IPS-NIHi11 (cell line): ENCODE measurements at places on chromosomes 13 and 19.

DNA sequence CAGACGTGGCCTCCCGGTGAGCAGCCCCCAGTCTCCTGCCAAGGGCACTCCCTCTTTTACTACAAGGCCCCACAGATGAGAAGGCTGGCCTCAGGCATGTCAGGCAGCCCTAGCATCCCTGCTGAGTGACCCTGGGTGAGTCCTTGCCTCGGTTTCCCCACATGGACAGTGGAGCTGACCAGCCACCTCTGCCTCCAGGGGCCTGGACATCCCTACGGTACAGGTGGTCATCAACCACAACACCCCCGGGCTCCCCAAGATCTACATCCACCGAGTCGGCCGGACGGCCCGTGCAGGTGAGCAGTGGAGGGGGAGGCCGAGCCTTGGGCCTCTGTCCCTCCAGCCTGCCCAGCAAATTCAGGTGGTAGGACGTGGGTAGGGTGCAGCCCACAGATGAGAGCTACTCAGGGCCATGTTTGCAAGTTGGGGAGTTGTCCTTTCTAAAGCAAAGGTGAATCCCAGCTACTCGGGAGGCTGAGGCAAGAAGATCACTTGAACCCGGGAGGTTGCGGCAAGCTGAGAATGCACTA is 5.2 kb downstream of the DDX49 start:
- no peak for DNase-seq

DNA sequence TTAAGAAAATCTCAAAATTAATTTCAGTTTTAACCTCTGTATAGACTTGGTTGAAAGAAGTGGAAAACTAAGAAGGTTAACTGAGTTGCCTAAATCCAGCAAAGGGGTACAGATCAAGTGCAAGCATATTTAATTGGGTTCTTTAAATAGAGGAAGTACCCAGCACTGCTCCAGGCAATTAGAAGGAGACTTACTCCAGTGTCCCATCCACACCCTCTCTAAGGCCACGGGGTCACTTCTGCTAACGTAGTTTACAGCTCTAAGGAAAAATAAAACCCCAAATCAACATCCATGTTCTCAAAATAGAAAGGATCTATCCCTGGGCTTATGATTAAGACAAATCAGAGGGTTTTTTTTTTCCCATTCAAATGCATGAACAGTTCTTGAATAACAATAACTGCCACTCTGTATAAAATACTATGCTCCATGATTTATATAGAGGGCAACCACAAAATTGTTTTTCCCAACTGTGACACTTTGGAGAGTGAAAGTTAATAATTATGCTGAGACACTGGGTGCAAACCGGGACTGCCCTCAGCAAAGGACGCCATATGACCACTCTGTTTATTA is 4.6 kb downstream of the FRY start:
- DNase-seq: no peak

- peak; percentile 40 for DNase-seq
These were observed 109.2 kb downstream of the ESD start for GRCh38 chr13:46687810-46688209.

GRCh38 chr13:45479661-45480060 is 14.9 kb downstream of the COG3 start:
- no peak for DNase-seq

DNA sequence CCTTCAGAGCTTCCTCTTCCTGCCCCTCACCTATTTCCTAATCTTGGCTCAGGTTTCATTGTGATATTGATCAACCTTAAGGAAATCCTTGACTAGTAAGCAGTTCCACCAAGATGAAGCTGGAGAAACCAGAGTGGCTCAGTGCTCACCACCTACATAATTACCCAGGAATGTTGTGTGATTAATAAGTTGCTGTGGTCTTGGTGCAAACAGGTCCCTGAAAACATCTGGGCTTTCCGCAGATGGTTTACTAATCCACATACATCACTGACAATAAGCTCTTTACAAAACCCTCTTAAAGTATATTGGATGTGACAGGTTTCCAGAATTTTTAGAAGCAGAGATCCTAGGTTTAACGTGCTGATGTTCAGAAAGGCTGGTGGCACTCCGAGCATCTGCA is 8.6 kb upstream of the SERP2 start:
- DNase-seq: no peak

- no peak for DNase-seq
These were observed 211.6 kb downstream of the PCDH20 start for GRCh38 chr13:61204025-61204424.

DNA sequence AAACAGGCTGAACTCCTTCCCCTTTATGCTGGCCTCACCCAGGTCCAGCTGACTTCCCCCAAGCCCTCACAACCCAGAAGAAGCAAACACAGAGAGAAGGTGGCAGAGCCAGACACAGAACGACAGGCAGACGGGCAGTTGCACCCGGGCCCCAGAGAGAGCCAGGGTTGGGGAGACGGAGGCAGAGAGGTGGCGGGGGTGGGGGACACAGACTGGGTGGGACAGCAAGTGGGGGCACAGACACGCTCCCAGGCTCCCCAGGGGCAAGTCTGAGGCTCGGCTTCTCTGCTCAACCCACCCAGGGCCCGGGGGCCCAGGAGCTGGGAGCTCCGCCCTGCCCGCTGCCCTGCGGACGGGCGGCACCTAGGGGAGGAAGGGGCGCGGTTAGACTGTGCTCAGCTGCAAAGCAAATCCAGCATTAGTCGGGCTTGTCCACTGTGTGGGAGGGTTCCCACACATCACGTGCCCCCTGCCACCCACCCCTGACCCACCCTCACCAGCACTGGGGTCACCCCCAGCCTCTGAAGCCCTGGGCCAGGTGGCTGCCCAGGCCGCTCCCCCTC is 31.3 kb upstream of the ASF1B start:
- no peak for DNase-seq

DNA sequence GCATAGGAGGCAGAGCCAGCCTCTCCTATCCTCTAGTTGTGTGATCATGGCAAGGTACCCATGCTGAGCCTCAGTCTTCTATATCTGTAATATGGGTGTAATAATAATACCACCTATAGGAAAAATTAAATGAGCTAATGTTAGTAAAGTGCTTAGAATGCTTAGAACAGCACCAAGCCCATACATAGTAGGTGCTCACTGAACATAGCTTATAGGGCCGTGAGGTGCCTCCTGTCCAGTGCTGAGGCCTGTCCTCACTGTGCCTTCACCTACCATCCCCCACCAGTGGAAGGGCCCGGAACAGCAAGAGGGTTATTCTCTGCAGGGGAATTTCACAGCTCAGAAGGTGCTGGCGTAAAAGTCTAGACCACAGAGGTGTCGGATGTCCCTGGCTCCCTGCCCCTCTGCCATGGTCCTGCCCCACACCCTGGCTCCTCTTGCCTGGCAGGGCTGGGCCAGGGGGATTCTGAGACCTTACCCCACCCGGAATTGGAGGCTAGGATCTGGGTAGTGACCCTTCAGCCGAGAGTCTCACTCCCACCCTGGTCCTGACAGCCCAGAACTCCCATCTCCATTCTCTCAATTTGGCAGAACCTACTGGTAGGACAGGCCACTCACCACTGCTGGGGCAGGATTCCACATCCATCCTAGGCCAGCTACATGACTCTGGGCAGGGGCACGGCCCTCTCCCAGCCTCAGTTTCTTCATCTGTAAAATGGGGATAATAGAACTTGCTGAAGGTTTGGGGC is 2.2 kb upstream of the SCN1B start:
- DNase-seq: no peak

DNA sequence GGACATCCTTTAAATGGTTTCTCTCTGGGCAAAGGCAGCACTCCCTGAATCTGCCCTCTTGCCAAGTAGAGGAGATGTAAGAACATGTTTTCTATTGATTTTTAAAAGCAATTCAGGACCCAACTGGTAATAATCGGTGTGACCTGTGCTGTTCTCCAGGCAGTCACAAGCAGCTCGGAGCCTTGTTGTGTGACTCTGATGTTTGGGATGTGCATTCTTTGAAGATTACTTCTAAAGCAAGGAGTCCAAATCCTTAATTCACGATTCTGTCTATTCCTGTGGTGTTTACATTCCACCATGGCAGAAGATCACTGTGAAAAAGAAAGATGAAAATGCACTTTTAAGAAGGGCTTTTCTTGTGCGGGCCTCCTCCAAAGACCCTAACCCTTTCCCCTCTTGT is 122.3 kb upstream of the ZNF536 start:
- DNase-seq: no peak

GRCh38 chr19:33706631-33707030 is 84.9 kb downstream of the CHST8 start:
- no peak for DNase-seq

DNA sequence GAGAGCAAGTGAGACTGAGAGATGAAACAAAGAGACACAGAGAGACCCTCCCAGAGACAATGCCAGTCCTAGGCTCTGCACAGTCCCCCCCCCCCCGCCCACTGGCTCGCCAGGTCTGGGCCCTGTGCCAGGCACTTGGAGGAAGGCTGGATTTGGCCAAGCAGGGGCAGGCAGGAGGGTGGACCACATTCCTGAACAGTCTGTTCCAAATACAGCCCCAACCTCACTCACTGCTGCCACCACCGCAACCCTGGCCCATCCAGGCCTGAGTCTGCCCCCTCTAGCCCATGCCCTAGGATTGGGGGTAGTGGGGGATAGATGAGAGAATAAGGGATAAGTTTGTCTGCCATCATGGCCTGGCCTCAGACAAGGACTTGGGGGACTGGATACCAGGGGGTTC is 19.0 kb downstream of the CYP2F1 start:
- DNase-seq: no peak

DNA sequence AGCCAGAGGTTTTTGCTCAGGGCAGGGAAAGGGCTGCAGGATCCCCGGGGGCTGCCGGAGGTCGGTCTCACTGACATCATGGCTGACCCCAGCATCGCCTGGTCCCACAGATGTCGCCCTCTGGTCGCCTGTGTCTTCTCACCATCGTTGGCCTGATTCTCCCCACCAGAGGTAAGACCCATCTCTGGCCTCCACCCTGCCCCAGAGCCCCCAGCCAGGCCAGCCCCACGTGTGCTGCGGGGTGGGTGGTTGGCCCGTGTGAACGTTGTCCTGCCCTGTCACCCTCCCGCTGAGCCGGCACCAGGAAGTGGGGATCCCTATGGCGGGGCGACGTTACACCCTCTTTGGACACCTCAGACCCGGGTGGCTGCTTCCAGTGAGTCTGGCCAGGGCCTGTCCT is 906 bp downstream of the FXYD5 start:
- DNase-seq: no peak

DNA sequence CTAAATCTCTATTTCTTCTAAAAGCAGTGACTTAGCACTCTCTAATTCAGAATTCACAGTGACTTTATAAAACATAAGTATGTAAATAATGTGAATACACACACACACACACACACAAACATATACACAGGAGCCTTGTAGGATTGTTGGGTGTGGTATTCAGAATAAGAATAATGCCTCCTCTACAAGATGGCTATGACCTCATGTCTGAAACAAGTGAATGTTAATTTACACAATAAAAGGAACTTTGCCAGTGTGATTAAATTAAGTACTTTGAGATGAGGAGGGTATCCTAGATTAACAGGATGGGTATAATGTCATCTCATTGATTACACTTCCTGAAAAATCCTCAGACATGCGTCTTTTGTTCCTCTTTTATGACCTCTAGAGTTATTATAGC is 234.6 kb downstream of the SLITRK6 start:
- DNase-seq: no peak

- no peak for DNase-seq
These were observed 7.9 kb downstream of the CKM start for GRCh38 chr19:45314708-45315245.

DNA sequence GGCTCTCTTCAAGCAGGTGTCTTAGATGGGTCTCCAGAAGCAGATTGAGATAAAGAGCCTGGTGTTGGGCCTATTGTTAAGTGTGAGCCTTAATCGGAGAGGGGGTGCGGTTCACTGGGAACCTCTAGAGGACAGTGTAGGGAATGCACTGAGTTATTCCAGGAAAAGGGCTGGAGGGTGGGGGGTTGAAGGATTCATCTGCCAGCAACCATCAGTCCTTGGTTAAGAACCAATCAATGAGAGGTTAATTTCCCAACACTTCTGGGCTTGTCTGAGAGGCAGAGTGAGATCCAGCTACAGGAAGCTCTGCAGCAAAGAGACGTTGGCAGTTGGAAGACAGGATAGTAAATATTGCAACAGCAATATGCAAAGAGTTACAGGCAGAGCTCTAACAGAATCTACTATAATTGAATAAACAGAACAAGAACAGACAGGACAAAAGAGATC is 28.7 kb downstream of the CYP4F2 start:
- peak; percentile 31 for DNase-seq

GRCh38 chr19:1366296-1366695 is 17.4 kb upstream of the NDUFS7 start:
- no peak for DNase-seq

GRCh38 chr13:109626386-109627171 is 159.8 kb downstream of the IRS2 start:
- DNase-seq: no peak

DNA sequence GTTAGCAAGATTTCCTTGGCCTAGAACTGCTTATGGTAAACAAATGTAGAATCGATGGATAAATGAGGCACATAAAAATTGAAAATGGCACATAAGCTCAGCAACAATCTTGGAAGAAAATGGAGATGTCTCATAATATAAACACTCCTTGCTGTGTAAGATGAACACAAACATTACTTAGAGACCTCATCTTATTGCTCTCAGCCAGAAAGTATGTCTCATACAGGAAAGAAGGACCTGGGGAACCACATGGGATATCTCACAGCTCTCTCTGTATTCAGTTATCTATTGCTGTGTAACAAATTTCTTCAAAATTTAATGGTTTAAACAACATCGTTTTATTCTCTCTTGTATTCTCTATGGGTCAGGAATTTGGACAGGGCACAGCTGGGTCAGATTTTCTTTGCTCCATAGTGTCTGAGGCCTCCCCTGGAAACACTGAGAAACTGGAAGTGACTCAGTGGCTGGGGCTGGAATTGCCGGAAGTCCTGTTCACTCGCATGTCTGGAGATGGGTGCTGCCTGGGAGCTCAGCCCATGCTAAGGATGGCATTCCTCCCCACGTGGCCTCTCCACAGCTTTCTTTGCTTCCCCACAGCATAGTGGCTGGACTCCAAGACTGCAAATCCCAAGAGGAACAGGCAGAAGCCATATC is 105.1 kb downstream of the NUFIP1 start:
- no peak for DNase-seq

DNA sequence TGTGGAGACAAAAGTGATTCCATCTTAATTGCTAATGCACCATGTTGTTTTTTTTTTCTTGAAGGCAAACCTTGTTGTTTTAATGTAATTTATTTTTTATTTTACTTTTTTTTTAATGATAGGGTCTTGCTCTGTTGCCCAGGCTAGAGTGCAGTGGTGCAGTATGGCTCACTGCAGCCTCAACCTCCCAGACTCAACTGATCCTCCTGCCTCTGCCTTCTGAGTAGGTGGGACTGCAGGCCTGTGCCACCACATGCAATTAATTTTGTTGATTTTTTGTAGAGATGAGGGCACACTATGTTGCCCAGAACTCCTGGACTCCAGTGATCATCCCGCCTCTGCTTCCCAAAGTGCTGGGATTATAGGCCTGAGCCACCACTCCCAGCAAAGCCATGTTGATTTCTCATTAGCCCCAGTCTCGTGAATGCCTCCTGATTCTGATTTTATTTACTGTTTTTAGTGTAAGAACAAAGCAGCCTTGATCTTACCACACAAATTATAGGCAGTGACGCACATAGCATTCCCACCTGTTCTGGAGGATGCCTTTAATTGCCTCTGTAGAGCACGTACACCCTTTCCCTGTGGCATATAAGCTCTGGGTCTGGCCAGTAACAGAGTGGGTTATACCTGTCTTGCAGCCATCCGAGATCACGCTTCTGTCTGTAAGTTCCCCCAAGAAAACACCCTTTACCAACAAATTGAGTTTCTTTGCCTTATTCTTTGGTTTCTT is 150.4 kb downstream of the GGACT start:
- no peak for DNase-seq
